WTC11 (cell line): ENCODE measurements at places on chromosomes 16 and 17.

- no peak for DNase-seq
These were observed 30.7 kb upstream of the POLR3E start for GRCh38 chr16:22266546-22266945.

DNA sequence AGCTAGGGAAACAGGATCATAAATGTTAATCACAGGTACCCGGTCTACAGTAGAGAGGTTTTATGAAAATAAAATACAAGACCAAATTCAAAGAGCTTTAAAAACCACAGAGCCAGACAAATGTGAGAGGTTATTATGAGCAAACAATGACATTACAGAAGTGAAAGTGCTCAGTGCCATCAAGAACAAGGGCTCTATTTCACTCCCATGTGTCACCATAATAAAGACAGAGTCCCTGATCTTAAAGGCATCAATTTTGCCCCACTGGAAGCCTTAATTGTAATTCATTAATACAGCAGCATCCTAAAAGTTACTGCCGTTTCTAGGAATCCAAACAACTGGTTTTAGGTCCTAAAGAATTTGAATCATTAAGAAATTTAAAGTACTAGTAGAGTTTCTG, 43.7 kb upstream of the CDRT4 start:
- DNase-seq: no peak

DNA sequence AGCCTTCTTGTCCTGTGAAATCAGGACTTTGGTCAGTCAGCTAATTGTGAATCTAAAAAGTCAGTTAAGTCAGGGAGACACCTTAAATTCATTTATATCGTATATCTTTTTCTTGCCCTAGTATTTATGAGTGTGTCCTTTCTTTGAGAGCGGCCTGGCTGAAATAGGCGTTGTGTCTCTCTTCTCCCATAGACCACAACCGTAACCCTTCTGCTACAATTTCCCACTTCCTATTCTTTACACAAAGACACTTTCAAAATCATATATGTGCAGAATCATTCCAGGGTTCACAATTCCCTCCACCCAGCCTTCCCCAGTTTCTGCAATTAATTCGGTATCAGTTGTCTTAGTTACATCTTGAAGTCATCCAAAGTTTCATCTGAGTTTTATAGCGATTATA, 14.0 kb upstream of the COTL1 start:
- DNase-seq: no peak

GRCh38 chr17:80485846-80486245, 9.4 kb upstream of the NPTX1 start:
- no peak for DNase-seq

- no peak for DNase-seq
These were observed 63.3 kb downstream of the RBFOX3 start for GRCh38 chr17:79547586-79547985.

GRCh38 chr16:57591086-57591869, 37.2 kb upstream of the ADGRG1 start:
- peak; percentile 83 for DNase-seq

DNA sequence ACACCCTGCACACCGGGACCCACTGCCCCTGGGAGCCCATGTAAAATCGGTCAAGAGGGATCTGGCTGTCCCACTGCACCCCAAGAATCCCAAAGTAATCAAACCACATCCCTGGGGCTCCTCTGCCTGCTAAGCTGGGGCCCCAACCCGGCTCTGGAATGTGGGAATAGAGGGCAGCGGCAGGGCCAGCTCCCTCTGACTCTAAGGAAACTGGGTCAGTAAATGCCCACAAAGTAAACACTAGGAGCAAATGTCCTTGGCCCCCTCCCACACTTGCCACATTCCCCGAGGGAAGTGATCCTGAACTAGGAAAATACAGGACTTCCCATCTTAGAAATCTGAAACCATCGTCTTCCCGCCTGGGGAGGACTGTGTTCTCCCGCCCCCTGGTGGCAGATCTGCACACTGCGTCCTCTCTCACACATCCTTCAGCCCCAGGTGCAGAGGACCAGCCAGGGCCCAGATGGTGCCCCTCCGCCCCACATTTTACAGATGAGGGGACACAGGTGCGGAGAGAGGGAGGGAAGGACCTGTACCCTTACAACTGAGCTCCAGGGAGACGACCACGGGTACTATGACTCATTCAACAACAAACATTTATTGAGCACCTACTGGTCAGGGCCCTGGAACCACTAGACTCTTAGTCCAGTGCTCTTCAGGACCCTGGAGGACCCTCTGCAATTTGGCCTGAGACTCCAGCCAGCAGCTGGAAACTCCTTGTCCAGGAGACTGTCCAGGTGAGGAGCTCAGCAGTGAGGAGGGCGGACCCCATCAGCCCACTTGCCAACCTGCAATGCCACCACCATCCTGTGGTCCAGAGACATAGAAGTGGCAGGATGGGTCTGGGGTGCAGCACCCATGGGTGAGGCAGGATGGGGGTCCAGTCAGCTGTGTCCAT, 10.1 kb downstream of the P3H4 start:
- peak; percentile 94 for DNase-seq

GRCh38 chr17:81511804-81512561, 616 bp downstream of the ACTG1 start:
- no peak for DNase-seq

GRCh38 chr17:17104494-17104893, 62.2 kb downstream of the MPRIP start:
- DNase-seq: no peak

DNA sequence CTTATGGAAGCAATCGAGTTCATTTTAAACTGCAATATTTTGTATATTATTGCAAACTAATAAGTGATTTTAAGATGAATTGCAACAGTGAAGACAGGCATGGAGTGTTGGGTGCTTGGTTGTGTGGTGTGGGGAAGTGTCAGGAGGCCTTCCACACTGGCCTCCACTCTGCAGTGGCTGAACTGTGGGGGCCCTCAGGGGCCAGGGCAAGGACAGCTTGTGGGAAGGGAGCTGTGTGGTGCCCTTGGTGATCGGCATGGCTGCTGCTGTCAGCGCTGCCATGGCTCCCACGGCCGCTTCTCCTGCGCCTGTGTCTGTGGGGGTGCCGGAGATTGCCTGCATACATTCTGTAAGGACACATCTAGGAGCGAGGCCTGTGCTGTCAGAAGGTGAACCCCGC, 19.2 kb downstream of the TCF25 start:
- DNase-seq: no peak

DNA sequence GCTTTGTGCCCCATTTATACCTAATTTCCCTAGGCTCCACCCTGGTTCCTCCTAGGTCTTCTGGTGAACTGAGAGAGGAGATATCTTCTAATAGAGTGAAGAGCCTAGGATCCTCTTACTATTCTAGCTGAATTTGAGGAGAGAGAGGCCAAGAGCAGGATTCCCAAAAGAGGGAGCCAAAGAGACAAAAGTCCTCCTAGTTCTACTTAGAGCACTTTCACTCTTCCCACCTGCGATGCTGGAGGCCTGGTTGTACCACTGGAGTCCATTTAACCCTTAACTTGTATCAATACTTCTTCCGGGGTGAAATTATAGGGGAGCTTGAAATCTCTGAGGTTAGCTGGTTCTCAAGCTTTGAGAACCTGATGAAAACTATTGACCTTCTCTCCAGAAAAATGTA, 3.4 kb upstream of the SSH2 start:
- no peak for DNase-seq

DNA sequence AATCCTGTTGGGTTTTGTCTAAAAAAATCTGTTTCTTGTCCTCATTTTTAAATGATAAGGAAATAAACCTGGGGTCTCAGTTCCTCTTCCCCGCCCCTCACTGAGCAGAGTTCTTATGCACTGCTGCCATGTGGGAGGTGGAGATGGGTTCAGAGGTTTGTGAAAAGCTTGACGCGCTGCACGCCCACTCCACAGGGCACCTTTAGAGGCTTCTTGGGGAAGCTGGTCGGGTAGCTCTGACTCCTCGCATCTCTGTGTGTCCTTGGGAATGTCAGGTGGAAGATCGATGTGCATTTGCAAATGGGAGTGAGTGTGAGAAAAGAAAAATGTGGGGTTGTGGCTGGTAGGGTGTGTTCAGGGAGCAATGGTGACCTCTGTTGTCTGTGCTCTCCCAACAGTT, 4.7 kb upstream of the ZNHIT3 start:
- no peak for DNase-seq

- DNase-seq: no peak
These were observed 4.8 kb upstream of the PPP1R9B start for GRCh38 chr17:50155115-50155819.

- peak; percentile 79 for DNase-seq
These were observed 379 bp upstream of the OTOP2 start for GRCh38 chr17:74923538-74924249.
